DMS 273 treated with DMSO at 0.1 percent for 48 hours (cell line): ENCODE measurements at places on chromosomes 4 and X.

- no peak for DNase-seq
These were observed 394.1 kb downstream of the KCNIP4 start for GRCh38 chr4:21554500-21554899.

DNA sequence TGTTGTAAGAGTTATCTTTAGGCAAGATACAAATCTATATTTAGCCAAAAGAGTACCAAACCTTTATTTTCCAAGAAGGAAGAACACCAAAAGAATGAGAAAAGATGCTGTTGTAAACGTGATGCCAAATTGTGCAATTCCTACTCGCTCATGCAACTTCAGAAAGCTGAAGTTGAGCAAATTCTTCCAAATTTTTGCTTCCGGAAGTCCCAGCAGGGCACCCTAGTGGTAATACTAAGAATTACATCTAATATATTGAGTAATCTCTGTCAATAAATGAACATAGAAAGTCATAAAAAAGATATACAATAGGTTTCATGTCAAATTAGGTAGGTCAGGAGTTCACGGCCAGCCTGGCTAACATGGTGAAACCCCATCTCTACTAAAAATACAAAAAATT is 36.0 kb upstream of the SMARCAD1 start:
- DNase-seq: no peak

DNA sequence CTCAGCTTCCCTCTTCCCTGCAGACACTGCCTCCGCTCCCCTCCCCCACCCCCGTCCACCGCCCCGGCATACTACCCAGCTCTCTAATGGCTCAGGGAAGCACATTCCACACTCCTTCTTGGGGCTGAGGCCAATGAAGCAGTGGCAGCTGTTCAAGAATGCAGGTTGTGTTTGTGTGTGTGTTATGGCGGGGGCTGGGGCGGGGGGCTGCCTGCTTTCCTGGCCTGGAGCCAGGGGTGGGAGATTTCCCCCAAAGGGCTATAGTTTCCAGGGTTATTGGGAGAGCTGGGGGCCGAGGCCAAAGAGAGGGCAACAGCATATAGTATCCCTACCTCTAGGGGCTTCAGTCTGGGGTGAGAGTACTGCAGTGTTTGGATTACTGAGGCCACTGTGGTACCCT is 149.4 kb downstream of the EFNB1 start:
- no peak for DNase-seq

DNA sequence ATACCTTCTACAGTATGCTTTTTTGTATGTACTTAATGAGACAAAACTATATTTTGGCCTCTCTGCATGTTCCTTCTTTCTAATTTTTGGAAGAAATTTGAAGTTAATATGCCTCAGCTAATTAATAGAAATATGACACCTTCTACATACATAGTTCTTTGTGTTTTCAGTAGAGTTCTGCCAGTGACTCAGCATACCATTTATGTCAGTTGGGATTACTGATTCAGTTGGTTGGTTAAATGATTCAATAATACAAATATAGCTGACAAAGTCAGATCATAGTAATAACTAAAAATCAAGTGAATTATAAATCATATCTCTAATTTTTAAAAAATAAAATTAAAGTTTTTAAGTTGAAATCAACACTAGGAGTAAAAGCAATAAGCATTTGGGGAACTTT is 16.8 kb downstream of the BTC start:
- no peak for DNase-seq

- DNase-seq: no peak
These were observed 112.9 kb downstream of the AMMECR1 start for GRCh38 chrX:110204986-110205385.

DNA sequence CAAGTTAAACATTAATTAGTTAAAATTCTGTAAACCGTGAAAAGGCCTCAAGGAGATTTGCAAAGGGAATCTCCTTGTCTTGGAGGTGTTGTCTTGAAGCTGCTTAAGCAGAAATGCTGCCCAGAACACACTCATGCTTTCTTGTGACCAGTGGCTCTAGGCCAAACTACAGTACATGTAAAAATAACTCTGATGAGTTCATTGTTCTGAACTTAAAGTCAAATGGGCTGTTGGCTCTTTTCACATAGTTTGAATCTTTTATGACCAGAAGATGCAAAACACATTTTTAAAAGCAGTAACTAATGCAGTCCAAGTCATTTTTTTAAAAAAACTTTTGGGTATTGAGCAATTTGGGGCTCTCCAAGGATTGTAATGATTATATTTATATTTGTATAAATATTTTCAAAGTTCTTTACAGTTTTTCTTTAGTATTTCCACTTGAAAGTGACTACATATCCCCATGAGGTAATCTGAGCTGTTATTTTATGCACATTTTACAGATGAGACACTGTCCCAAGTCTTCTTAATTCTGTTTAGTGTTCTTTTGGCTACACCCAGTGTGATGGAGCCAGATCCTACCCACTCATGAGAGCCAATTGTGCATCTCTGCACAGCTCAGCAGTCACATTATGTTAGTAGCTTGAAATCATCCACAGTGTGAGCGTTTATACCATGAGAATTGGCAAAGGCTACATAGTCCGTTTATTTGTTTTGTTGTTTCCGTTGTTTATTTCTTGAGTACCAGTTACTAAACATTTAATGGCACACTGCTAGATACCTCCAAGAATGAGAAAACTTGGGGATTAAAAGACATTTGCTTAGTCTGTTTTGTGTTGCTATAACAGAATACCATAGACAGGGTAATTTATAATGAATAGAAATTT is 112.8 kb upstream of the ATXN3L start:
- no peak for DNase-seq

GRCh38 chr4:27084685-27085361 is 224.2 kb downstream of the STIM2 start:
- no peak for DNase-seq

- DNase-seq: no peak
These were observed 79.3 kb downstream of the FBXW7 start for GRCh38 chr4:152456609-152457008.
